ENCODE measurements at places on chromosomes 12 and 14.

DNA sequence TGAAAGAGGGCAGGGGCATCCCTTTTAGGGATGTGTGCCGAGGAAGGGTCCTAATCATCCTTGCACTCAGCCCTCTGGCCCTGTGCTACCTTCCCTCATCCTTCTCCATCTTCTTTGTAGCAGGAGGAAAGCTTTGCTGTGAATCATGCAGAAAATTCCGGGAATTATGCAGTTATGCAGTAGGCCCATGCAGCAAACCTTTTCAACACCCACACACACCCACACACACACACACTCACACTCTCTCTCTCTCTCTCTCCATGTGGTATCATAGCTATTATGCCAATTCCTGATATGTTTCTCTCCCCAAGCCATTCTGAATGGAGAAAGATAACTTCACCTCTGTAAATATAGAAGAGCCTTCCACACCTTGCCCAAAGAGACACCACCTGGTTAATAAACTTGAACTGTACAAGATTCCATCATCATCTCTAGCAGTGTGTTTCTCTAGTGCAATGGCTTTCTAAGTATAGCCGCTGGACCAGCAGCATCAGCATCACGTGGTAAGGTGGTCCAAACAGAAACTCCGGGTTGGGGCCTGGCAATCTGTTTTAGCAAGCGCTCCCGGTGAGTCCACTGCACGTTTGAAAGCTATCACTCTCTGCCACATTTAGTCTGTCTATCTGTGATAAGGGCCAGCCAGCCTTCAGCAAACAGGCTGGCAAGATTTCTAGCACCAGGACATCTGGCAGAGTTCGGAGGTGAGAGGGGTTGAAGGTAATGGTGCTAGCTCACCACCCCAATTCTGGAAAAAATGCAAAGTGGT, 57.6 kb downstream of the MDM2 start:
- no peak for DNase-seq

DNA sequence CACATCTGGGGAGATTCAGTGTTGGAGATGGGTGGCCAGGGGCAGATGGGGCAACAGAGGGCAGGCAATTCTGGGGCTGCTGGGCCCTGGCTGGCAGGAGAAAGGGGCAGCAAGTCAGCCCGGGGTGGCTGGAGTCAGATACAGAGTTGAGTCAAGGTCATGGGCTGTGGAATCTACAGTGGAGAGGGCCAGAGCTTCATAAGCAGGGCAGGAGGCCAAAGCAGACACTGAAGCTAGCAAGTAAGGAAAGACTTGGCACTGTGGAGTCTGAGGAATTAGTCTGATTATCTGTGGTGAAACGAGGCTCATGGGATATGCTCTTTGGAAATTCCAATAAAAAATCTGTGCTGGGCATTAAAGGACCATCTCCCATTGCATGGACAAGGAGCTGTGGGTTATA, 95.5 kb downstream of the TMX1 start:
- DNase-seq: no peak

DNA sequence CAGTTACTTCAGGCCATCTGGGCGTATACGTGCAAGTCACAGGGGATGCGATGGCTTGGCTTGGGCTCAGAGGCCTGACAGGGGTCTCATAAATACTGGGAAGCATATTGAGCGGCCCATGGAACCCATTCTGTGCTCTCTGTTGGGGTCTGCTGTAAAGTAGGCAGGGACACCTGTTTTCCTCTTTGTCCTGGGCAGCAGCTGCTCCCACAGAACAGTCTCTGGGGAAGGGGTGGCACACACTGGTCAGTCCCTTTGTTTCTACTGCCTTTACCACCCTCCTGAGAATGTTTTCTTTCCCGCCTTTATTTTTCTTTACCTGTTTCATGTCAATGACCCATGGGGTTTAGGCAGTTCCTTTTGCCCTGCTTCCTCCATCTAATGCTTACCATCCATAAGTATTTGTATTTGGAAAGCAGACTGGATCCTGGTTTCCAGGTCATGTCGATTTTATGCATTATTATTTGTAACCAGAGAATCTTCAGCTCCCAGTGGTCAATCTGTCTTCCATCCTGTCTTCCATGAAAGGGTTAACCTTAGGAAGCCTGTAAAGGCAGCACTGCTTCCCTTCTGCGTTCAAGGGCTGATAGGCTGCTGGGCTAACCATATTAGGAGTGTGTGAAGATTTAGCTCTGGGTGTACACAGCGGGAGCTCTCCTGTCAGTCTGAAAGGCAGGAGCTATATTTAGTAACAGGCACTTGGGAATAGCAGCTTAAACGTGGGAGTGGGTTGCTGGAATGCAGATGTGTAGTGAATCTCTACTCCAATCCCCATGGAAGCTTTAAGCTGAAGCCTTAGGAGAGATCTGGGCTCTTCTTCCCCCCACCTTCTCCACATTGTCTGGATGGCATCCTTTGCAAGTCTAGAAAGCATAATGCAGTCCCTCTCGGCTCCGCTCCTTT, 124.0 kb downstream of the DYRK2 start:
- no peak for DNase-seq

GRCh38 chr12:26808766-26809476, 24.1 kb downstream of the ITPR2 start:
- DNase-seq: no peak

DNA sequence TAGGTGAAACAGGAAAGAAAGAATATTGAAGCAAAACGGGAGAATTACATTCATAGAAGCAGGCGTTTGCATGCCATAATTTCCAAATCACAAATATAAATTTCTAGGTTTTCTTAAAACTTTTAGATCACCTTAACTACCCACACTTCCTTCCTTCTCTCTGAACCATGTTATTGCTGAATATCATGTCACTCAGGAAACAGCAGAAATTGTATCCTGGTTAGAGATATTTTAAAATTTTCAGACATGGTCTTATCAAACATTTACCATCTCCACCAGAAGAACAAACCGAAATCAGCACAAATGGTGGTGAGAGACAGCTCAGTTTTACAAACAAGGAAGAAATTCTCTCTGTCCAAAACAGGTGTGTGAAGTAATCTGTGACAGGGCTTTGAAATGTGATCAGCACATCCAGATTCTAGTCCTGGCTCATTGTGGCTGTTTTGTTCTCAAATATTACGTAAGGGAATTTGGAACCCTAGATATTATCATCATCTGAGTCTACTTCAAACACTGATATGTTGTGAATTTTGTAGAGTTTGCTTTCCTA, 16.3 kb downstream of the TESPA1 start:
- no peak for DNase-seq

- DNase-seq: no peak
These were observed 426.0 kb downstream of the DAD1 start for GRCh38 chr14:22163051-22163450.

DNA sequence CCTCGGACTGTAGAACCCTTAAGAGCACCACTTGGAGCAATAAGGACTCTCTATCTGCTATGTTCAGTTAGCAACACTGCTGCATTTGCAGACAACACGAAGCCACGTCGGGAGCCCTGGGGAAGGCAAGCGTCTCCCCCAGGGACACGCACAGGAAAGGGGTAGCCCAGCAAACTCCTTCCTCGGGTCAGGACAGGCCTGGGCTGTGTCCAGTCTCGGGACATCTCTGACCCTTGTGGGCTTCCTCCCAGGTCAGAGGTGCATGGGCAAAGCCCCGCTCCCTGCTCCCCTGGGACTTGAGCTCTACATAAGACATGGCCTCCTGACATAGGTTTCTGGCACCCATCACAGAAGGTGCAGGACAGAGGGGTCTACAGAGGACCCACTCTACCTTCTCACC, 119.5 kb downstream of the PIWIL1 start:
- DNase-seq: no peak

GRCh38 chr14:102574281-102575159, 17.9 kb upstream of the RCOR1 start:
- no peak for DNase-seq

DNA sequence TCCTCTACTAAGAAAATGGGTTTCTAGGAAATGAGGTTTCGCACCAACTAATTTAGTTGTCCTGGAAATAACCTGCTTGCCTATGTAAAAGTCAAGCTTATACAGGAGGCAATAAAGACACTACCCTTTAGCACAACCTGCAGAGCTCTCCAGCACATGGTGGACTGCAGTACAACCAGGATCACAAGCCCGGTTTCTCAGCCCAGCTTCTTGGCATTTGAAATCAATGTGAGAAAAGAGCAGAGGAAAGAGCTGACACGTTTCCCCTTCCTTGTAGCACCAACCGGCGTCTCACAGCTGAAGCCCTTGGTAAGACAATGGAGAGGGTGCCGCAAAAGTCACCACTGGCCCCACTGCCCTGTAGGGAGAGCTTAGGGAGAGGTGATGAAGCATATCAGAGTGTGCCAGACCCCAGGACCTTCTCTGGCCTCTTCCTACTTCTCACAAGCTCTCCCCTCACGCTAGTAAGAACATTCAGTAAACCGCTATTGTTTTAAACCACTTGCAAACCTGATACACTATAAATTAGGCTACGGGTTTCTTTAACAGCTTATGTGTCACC, 8.6 kb downstream of the SPTLC2 start:
- DNase-seq: no peak

DNA sequence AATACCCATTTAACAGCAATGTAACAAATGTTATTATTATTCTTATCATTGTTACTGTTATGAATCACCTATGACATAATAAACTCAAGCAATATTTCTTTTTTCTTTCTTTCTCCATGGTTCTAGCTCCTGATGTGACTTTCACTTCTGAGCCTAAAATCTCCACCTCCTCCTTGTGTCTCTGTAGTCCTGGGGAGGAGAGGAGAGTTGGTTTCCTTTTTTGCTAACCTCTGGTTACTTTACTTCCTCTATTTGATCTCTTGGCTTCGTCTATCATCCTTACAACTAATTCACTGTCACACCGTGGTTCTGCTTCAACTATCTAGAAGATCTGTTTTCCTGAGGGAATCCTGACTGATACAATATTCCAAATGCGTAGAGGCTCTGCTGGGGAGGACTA, 456.6 kb downstream of the VRK1 start:
- no peak for DNase-seq

GRCh38 chr14:105150368-105151083, 18.1 kb downstream of the JAG2 start:
- DNase-seq: no peak

DNA sequence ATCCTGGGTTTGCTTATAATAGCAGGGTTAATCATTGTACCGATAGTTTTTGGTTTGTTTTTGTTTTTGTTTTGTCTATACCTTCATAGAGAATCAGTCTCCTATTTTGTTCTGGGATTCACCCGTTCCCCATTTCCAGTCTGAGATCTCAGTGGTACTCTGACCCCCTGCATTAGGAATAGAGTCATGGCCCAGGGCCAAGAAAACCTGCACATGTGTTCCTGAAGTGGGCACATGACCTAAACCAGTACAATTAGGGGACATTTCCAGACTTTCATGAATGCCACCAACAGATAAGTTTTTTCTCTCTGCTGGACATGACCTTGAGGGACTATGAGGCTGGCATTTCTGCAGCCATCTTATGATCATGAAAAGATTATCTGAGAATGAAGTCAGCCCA, 52.5 kb downstream of the MRPL42 start:
- no peak for DNase-seq
